GM23248 (cell line): ENCODE measurements at places on chromosomes 5 and 9. TPM values are rescaled to one million over a fixed set of nuclear protein-coding genes. Genes with fewer than 3 reads are reported as not detected.
A peak's percentile ranks its signal among the peaks of the same experiment; 100 is the strongest.

The CD14 gene
- total RNA-seq: 1.9 and 6.1 TPM in 2 replicates

The PCDHGA10 gene
- total RNA-seq: 10.4 and 11.1 TPM in 2 replicates

GRCh38 chr5:108028412-108028811 lies 353.5 kb downstream of the FBXL17 start:
- H3K27me3 ChIP-seq: no peaks in the 10 kb centered on the region
- H3K4me1 ChIP-seq: no peaks in the 10 kb centered on the region
- H3K27ac ChIP-seq: no peak overlapping the region
- DNase-seq: peak; percentile 32
- H3K4me3 ChIP-seq: no peak overlapping the region

The CYLC2 gene
- not detected in 2 replicates for total RNA-seq

DNA sequence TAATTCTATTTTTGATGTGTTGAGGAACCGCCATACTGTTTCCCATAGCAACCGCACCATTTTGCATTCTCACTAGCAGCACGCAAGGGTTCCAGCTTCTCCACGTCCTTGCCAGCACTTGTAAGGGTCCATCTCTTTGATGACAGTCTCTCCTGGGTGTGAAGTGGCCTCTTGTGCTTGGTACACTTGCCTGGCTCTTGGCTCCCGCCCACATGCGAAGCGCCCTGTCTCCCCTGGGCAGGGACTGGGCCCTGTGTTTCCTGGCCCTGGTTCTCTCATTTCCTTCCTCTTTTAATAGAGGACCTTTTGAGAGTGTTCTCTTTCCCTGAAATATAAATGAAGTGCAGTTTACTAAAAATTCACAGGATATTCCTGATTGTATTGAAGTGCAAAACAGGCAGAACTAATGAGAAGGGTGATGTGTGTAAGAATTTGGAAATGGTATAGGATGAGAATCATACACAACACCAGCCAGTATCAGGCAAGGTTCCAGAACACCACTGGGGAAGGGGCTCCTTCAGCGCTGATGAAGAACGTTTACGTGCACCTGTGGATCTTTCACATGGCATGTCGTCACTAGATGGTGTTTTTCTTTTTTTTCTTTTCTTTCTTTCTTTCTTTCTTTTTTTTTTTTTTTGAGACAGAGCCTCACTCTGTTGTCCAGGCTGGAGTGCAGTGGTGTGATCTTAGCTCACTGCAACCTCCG lies 73.0 kb downstream of the EHMT1 start:
- no peaks in the 10 kb centered on the region for H3K36me3 ChIP-seq
- H3K27me3 ChIP-seq: no peaks in the 10 kb centered on the region
- H3K4me1 ChIP-seq: no peaks in the 10 kb centered on the region
- no peak for DNase-seq
- no peak overlapping the region for H3K4me3 ChIP-seq

- no peak for DNase-seq
- H3K4me1 ChIP-seq: peaks cover 7% of the 10 kb centered on the region; the same call in 1 of the 2 replicates
- no peaks in the 10 kb centered on the region for H3K36me3 ChIP-seq
- no peaks in the 10 kb centered on the region for H3K27me3 ChIP-seq
Measured at GRCh38 chr9:89985068-89985467, 380.3 kb downstream of the GADD45G start.
